ENCODE measurements at places on chromosomes 2 and 18. TPM values are rescaled to one million over a fixed set of nuclear protein-coding genes. Genes with fewer than 3 reads are reported as not detected.

DNA sequence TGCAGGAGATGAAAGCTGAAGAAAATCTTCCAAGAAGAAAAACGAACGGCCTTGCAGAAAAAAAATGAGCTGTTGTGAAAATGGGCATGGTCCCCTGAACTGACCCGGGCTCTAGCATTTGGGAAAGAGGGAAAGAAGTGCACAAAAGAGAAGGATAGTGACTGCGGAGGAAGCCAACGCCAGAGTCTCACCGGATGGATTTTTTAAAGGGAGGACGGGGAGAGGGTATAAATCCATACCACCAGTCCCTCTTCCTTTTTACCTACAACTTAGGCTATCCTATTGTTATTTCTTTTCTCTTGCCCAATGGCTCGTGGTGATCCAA is 601 bp downstream of the WDR35 start:
- no peak overlapping the region for H3K27ac ChIP-seq
- no peak for DNase-seq
- peaks cover 6% of the 10 kb centered on the region for H3K4me1 ChIP-seq
- peak overlapping the region; percentile 75 for H3K4me3 ChIP-seq

- H3K4me3 ChIP-seq, result no peak overlapping the region
- H3K27ac ChIP-seq, result no peak overlapping the region
- H3K36me3 ChIP-seq, result no peaks in the 10 kb centered on the region
- H3K4me1 ChIP-seq, result no peaks in the 10 kb centered on the region
- no peak for DNase-seq
These were observed 131.3 kb downstream of the ZNF804A start for GRCh38 chr2:184729581-184729980.

GRCh38 chr18:51226068-51226467 is 28.6 kb upstream of the MEX3C start:
- H3K27ac ChIP-seq, result no peak overlapping the region
- H3K36me3 ChIP-seq, result no peaks in the 10 kb centered on the region
- DNase-seq, result no peak
- H3K27me3 ChIP-seq, result no peaks in the 10 kb centered on the region
- H3K4me1 ChIP-seq, result no peaks in the 10 kb centered on the region
- no peak overlapping the region for H3K4me3 ChIP-seq

The VWC2L gene
- total RNA-seq, result not detected

DNA sequence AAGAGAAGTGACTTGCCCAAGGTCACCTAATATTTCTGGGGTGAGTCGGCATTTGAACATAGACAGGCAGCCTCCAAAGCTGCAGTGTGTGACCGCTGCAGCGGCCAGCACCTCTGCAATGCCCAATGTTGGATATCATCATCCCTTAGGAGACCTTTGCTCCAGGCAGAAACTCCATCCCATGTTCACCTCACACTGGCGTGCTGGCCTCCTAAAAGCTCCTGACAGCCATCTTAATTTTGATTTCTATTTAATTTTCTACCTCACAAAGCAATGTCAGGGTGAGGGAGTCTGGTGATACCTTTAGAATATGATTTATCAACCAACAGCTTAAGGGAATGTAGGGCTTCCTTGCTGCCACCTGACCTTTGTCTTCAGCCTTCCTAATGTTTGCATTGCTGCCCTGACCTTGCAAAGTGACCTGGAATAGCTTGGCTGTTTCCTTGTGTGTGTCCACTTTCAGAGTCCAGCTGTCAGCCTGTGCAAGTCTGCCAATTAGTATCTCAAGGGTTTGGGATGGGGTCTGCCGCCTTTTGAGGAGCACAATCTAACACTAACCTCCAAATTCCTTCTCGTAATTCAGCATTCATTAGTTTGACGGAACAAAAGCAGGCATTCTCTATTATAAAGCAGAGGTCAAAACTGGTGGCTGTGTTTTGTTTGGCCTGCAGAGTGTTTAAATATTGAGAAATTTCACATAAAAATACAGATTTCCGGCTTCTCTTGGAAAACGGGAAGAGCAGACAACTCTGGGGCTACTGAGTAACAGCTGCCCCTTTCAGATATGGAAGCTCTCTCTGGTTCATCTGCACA is 127.6 kb downstream of the PLEKHM3 start:
- H3K27ac ChIP-seq, result no peak overlapping the region
- no peaks in the 10 kb centered on the region for H3K27me3 ChIP-seq
- peaks cover 10% of the 10 kb centered on the region for H3K4me1 ChIP-seq

- H3K36me3 ChIP-seq, result no peaks in the 10 kb centered on the region
- H3K27me3 ChIP-seq, result no peaks in the 10 kb centered on the region
- no peak for DNase-seq
- no peak overlapping the region for H3K27ac ChIP-seq
- no peak overlapping the region for H3K4me3 ChIP-seq
- no peaks in the 10 kb centered on the region for H3K4me1 ChIP-seq
These were observed 66.5 kb downstream of the SOWAHC start for GRCh38 chr2:109680523-109681297.

GRCh38 chr18:75874401-75875089 is 447.0 kb upstream of the SMIM21 start:
- no peaks in the 10 kb centered on the region for H3K27me3 ChIP-seq
- H3K4me3 ChIP-seq, result no peak overlapping the region
- H3K4me1 ChIP-seq, result no peaks in the 10 kb centered on the region

The SLC5A7 gene
- 1.5 TPM for total RNA-seq

DNA sequence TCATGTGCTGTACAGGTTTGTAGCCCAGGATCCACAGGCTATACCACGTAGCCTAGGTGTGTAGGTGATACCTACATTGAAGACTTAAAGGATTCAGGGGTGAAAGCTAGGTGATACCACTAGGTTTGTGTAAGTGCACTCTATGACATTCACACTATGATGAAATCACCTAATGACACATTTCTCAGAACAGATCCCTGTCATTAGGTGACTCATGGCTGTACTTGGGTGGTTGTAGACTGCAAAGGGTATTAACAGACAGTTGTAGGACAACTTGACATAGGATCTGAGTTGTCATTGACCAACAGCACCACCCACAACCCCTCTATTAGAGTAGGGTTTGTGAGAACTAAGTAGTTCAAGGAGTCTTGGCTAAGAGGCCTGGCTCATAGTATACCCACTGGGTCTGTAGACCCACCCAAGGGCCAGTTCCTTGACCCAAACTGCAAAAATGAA is 27.7 kb upstream of the SMCHD1 start:
- no peak for DNase-seq
- no peaks in the 10 kb centered on the region for H3K4me1 ChIP-seq
- no peaks in the 10 kb centered on the region for H3K27me3 ChIP-seq
- H3K36me3 ChIP-seq, result no peaks in the 10 kb centered on the region

DNA sequence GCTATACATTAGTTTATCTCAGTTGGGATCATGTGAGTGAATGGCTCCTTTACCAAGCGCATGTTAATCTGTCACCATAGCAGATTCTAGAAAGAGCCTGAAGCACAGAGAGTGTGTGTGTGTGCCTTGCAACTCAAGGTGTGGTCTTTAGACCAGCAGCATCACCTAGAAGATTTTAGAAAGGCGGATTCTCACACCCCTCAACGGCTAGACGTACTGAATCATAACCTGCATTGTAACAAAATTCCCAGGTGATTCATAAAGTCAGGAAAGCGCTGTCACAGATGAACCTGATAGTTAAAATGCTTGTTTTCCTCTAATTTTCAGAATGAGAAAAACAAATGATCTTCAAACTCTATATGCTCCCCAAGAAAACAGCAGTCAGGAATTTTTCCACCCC is 45.5 kb upstream of the MAPRE2 start:
- H3K27me3 ChIP-seq, result no peaks in the 10 kb centered on the region
- no peak for DNase-seq
- H3K4me1 ChIP-seq, result peaks cover 29% of the 10 kb centered on the region
- no peak overlapping the region for H3K27ac ChIP-seq
- no peak overlapping the region for H3K4me3 ChIP-seq
- H3K36me3 ChIP-seq, result no peaks in the 10 kb centered on the region

- no peak overlapping the region for H3K4me3 ChIP-seq
- no peak overlapping the region for H3K27ac ChIP-seq
- no peaks in the 10 kb centered on the region for H3K36me3 ChIP-seq
- DNase-seq, result no peak
- no peaks in the 10 kb centered on the region for H3K27me3 ChIP-seq
These were observed 42.9 kb downstream of the TMEFF2 start for GRCh38 chr2:192151853-192152252.

DNA sequence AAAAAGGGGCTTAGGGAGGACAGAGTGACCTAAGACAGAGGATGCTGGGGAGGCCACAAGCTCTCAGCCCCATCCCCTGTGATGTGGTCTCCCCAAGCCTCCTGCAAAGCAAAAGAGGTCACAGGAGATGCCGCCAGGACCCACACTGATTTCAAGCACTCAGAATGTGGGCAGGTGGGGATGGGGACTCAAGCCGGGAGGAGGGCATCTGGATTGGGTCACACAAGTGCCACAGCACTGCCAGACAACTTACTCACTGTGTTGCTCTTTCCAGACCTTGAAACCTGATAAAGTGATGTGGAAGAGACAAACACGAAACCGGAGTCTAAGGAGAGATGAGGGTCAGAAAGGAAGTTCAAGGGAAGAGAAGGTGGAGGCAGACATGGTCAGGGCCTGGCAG is 95.7 kb downstream of the TTC32 start:
- DNase-seq, result peak; percentile 34
- no peak overlapping the region for H3K4me3 ChIP-seq
- H3K4me1 ChIP-seq, result peaks cover 7% of the 10 kb centered on the region
- no peak overlapping the region for H3K27ac ChIP-seq
- no peaks in the 10 kb centered on the region for H3K36me3 ChIP-seq

Measured in adrenal gland (tissue), 19 donors.